ENCODE measurements at places on chromosomes 11 and 22. TPM values are rescaled to one million over a fixed set of nuclear protein-coding genes. Genes with fewer than 3 reads are reported as not detected.

The DNAJB13 gene
- total RNA-seq: not detected

The FOLR3 gene
- 0.88 TPM for total RNA-seq

The PDE2A gene
- 0.36 TPM for total RNA-seq

- DNase-seq: peak; percentile 60
Measured at GRCh38 chr11:746289-747157, 741 bp upstream of the TALDO1 start.

DNA sequence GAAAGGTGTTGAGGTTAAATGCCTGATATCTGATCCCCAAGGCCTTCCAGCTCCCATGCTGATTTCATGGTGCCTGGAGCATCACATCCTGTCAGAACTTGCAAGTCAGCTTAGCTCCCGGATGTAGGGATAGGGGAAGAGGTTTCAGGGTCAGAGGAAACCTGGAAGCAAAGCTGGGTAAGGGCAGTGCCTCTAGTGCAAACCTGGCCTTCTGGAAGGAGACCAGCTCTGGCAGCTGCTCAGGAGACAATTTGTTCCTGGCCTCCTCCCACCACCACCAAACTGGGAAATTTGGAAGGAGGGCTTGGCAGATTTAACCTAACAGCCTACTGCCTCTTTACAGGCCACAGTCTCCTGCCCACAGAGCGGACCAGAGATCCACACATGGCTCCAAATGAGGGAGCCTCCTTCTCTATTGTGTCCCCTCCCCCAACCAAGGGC lies 9.2 kb upstream of the TSKU start:
- no peak for DNase-seq

- peak; percentile 26 for DNase-seq
Measured at GRCh38 chr22:46750863-46751443, 11.5 kb upstream of the TBC1D22A start.

DNA sequence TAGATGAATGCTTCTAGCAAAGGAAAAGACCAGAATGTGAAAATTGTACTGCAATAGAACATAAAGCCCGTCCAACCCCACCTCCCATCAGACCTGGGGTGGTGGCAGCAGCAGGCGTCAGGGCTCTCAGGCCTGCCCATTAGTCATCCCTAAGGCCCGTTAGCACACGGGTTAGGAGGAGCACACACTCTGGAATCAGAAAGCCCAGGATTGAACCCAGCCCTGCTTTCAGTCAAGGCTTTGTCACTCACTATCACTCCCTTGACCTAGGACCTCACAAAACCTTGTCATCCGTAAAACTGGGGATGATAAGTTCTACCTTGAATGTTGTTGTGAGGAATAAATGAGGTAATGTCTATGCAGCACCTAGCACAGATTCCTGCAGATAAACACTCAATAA lies 26.9 kb downstream of the MICAL3 start:
- DNase-seq: peak; percentile 52

DNA sequence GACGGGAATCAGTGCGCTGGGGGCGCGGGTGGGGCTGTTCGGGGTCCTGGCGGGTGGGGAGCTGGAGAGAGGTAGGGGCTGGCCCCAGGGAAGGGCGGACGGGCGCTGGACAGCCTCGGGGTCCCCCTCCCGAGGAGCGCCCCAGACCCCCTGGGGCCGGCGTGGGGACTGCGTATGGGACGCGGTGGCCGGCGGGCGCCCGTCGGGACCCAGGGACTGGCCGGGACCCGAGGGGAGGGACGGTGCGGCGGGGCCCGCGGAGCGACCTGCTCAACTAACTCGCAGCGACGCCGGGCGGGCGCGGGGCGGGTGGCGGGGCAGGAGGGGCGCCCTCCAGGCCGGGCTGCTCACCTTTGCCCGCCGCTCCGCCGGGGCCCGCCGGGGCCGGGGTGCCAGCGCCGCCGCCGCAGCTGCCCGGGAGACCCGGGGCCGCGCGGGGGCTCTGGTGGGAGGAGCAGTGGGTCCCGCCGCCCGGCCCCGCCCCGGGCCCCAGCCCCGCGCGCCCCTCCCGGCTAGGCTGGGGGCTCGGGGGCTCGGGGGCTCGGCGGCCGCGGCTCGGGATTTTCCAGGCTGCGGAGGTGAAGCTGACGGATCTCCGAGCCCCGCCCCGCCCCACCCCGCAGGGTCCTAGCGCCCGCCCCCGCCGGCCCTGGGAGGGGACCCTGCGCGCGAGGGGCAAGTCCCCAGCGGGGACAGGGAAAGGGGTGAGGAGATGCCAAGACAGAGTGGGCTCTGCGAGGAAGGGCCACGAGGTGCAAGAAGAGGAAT lies 12.3 kb downstream of the STARD10 start:
- DNase-seq: peak; percentile 95

DNA sequence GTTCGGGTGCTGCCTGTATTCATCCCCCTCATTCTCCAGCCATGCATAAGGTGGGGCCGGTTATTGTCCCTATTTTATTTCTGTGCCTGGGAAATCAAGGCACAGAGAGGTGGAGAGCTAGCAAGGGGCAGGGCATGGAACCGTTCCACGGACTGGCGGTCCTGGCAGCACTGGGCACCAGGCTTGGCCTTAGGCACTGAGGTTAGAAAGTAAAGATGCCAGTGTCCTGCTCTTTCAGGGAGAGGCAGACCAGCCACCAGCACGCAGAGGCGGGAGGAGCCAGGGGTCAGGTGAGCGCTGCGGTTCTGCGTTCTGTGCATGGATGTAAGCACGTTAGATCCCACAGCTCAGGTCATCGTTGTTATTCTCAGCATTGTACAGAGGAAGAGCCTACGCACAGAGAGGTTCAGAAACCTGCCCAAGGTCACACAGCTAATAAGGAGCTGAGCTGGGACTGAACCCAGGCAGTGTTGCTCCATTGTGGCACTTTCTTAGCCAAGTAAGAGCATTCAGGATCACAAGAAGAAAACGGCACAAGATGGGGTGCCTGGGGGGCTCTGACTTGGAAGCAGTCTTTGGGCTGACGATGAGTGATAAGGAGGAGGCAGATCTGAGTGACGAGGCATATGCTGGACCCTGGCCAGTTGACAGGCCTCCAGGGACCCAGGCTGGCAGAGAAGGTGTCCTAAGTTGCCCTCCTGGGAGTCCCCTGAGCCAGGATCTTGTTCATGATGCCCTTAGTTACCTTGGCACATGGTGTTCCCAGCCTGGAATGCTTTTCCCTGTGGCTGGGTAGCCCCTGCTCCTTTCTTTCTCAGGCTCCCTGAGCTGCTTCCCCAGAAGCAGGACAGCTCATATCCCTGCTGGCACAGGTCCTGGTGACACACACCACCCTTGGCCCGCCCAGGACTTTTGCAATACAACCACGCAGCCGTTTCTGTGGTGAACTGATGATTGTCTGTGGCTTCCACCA lies 41.1 kb downstream of the OSBPL5 start:
- DNase-seq: peak; percentile 99
